Right renal cortex interstitium (tissue), 3 donors: ENCODE measurements at places on chromosomes 1 and 21.

DNA sequence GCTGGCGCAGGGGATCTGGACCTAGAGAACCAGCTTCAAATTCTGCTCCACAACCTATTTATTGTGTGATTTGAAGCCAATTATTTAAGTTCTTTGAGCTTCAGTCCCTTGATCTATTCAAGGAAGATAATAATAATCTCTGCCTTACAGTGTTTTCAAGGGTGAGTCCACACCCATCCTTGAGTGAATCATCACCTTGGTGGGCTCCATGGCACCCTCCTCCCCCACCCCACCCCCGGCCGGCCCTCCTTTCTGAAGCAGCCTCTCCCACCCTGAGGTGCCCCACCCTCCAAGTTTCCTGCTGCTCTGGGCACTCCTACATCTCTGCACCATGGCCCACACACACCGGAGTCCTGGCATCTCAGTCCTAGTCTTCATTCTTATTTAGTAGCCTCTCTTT lies 38.3 kb downstream of the TCP10L start:
- no peak for DNase-seq

DNA sequence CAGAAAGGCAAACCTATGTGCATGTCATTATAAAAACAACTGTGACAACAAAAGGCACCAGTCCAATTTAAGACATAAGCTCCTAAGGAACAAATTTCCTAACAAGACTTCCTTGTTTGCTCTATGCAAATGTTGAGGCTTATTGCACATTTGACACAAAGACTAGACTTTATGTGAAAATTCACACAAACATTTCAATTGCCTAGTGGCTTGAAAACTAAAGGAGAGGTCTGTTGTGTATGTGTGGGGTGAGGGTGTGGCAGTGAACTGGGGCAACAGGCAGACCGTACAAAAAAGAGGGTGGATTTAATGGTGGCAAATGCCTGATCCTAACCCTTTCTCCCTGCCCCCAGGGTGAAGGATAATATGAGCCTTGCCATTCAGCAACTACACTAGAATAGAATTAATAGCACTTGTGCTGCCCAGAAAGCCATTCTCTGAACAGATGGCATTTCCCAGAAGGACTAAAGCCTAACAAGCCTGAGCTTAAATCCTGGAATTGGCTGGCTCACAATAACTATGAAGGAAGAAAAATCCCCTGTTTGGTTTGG lies 73.9 kb downstream of the GLUL start:
- no peak for DNase-seq

GRCh38 chr1:109759513-109760334 lies 4.0 kb downstream of the EPS8L3 start:
- DNase-seq: no peak

- DNase-seq: no peak
Measured at GRCh38 chr1:36570478-36571060, 87.9 kb upstream of the CSF3R start.

GRCh38 chr21:34980423-34981115 lies 68.5 kb downstream of the RUNX1 start:
- DNase-seq: no peak

DNA sequence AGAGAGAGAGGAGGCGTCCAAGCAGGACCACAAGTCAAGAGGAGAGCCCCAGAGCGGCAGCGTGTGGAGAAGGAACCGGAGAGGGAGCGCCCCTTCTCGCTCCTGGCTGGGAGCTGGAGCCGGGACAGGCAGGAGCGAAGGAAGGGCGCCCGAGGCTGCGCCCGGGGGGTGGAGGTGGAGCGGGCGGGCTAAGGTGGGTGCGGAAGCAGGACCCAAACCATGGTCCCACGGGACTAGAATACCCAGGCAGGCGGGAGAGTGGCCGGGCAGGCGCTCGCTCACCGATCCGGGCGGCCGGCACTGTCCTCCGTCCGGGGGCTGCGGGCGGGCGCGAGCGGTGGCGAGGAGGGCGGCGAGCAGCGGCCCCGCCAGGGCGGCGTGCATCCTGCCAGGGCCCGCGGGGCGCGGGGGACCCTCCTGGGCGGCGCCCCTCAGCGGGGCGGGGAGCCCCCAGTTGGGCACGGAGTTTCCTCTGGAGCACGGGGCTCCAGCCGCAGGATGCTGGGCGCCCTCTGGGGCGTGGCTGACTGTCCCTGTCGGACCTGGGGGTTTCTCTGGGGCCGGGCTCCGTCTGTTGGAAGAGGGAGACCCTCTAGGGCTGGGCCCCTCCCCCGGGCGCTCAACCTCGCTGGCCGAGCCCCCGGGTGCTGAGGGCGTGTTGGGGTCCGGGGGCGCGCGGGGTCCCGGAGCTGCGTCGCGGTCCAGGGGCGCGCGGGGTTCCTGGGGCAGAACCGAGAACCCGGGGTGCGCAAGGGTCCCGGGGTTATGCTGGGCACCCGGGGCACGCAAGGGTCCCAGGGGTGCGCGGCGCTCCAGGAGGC lies 569 bp downstream of the TRABD2B start:
- DNase-seq: no peak

DNA sequence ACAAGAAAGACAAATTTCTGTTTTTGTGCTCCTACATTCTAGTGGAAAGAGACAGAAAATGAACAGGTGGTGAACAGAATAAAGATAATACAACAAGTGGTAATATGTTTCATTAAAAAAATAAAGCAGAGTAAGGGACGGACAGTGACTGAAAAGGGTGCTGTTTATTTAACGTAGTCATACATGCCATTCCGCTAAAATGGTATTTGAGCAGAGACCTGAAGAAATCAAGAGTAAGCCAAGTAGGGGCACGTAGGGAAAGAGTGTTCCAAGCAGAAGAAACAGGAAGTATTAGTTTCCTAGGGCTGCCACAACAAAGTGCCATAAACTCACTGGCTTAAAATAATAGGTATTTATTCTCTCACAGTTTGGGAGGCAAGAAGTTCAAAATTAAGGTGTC lies 65.6 kb upstream of the KCTD3 start:
- DNase-seq: no peak
